ENCODE measurements at places on chromosomes 6 and 20.

DNA sequence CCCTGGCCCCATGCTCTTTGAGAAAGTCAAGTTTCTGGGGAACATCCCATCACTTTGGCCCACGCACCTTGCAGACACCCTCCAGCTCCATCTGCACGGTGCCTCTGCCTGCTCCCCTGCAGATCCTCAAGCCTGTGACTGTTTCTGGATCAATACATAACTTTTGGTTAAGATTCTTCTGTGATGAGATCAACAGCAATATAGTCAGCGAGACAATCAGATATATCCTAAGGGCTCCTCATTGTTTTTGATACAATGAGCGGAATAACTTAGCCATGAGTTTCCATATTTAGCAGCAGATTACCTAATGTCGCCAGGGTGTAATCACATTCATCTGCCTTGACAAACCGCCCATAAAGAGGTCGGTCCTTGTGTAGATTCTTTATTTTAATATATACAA is 109.3 kb upstream of the MTHFD1L start:
- no peak for DNase-seq

GRCh38 chr20:49768204-49769047 is 44.2 kb upstream of the SLC9A8 start:
- no peak for DNase-seq

GRCh38 chr6:13163161-13163944 is 165.0 kb downstream of the TBC1D7 start:
- no peak for DNase-seq

GRCh38 chr20:50335105-50335504 is 144.5 kb downstream of the CEBPB start:
- no peak for DNase-seq

DNA sequence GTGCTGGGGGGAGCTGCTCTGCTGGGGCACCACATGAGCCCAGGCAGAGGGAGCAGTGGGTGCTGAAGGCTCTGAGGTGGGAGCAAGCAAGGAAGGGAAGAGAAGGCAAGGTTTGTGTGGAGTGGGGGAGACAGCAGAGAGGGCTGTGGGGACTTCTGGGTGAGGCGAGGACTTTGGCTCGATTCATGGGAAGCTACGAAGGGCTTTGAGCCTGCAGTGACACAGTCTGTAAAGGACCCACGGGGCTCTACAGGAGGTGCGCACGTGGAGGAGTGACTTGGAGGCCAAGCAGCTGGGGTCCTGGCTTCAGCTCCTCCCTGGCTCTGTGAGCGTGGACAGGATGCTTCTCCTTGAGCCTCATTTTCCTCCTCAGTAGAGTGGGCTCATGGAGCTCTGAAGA is 29.1 kb upstream of the CSNK2A1 start:
- no peak for DNase-seq

DNA sequence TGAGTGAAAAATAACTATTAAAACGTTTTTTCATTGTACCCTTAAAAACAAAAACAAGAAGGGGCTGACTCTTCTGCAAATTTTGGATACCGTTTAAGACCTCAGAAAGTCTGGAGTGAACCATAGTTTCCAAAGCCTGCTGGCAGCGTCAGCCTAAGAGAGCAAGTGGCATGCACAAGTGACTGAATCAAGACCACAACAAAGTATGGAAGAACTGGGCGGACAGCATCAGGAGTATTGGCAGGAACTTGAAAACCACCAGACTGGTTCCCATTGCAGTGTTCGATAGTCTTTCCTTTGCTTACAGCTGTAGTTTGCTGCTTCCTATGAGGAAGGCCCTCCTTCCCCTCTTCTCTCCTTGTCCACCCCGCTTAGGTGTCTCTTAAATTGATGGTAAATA is 33.7 kb upstream of the MYLIP start:
- DNase-seq: no peak

DNA sequence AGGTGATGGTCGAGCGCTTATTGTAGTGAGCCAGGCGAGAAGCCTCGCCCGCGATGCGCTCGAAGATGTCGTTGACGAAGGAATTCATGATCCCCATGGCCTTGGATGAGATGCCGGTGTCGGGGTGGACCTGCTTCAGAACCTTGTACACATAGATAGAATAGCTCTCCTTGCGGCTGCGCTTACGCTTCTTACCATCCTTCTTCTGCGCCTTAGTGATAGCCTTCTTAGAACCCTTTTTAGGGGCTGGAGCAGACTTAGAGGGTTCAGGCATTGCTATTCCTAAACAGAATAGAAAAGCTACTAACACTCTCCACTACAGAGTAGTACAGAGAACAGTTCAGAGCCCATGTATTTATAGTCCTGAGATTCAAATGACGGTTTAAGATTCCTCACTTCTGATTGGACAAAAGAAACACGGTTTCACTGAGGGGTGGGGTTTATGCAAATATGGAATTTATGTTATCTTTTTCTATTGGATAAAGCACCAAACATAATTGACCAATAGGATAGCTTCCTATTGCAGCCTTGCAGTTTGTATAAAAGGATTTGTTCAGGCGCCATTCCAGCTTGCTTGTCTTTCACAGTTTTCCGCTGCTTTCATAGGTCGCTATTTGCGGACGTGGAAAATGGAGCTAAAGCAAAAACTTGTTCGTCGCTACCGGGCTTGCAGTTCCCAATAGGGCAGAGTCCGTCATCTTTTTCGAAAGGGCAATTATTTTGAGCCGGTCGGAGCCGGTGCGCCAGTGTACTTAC is 43.7 kb upstream of the HFE start:
- no peak for DNase-seq
